ENCODE measurements at places on chromosomes 7 and 10.
A peak's percentile ranks its signal among the peaks of the same experiment; 100 is the strongest.

- DNase-seq: no peak
Measured at GRCh38 chr10:27950242-27950564, 48.7 kb downstream of the ODAD2 start.

- no peak for DNase-seq
Measured at GRCh38 chr7:106720641-106721040, 59.7 kb upstream of the CCDC71L start.

DNA sequence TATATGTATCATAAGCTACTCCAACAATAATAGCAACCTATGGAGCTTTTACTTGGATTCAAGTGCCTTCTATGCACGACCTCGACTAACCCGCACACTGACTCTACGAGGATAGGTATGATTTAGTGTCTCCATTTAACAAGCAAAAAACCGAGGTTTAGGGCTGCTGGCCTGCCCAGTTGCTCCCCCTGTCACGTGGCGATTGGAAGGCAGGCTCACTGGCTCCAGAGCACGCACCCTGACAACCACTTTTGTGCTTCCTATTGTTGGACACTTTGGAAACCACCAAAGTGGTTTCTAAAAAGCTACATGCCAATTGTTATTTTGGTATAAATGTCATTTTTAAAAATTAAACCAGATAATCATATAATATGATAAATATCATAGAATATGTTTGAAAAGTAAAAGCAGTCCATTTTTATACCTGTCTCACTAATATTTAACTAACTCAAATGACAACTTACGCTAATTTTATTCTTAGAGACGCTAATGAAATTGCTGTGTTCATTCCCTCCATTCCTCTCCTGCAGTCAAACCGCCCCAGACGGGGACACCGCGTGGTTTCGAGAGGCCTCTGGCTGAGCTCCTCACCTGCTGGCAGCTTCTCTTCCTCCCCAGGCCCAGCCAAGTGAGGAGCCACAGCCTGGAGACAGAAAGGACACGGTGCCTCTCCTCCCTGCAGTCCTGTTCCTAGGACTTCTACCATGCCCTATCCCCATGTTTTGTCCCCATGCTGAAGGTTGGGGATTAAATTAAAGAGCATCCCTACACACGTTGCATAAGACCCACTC, 22.2 kb upstream of the RHEB start:
- DNase-seq: no peak

- DNase-seq: peak; percentile 56
Measured at GRCh38 chr7:48389977-48390376, 218.7 kb downstream of the ABCA13 start.

- DNase-seq: no peak
Measured at GRCh38 chr7:132133501-132133900, 442.8 kb downstream of the PLXNA4 start.

DNA sequence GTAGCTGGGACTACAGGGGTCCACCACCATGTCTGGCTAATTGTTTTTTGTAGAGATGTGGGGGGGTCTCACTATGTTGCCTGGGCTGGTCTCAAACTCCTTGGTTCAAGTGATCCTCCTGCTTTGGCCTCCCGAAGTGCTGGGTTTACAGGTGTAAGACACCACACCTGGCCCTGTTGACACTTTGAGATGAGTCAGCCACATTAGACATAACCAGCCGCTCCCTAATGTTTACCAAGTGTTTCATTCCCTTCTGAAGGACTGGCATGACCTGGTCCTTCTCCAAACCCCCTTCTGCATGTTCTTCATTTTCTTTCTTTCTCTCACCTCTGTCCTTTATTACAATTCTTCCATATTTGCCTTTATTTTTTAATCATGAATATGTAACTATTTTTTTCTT, 67.8 kb downstream of the TAF3 start:
- DNase-seq: no peak

GRCh38 chr10:58178811-58179210, 88.9 kb downstream of the IPMK start:
- peak; percentile 15 for DNase-seq

DNA sequence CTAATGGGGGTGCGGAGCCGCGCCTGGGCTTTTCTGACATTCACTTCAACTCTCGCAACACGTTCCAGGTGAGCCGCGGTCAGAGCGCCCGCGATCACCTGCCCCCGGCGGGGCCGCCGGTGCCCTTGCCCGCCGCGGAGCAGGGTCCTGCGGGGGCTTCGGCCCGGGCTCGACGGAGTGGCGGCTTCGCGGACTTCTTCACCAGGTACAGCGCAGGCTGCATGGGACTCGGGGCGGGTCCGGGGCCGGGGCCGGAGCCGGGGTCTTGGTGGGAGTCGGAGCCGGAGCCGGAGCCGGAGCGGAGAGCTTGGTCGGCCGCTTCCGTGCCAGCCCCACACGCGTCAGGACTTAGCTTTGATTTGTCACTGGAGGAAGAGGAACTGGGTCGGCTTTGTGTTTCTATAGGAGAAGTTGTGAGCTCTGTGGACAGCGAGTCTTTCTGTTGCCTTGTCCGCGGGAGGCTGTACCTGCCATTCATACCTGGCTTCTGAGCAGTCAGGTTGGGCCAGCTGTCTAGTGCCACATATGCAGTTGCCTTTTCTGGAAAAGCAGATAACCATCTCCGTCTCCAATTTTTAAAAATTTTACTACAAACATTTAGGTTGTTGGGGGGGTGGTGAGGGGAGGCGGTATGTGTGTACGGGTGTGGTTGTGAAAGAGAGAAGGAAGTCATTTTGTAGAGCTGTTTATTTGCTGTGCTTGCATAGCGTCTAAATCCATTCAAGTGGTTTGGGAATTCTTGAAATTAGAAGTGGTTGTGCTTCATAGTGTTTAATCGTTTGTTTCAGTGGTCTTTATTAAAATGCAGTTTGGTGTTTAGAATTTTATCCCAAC, 1.3 kb downstream of the TBC1D12 start:
- DNase-seq: peak; percentile 64

DNA sequence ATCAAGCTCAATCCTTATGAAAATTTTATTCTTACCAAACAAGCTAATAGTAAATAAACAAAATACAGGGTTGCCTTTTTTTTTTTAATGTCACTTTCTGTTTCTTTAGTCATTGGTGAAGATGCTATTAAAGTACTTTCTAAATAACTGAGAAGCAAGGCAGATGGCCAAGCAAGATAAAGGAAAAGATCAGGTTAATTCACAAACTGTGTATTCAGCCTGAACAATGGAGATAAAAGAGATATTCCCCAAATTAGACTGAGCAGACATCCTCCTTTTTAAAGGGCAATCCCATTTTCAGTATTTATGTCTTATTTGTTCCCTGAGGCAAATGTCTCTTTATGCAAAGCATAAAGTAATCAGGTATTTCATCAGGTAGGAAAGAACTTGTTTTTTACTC, 23.1 kb upstream of the XRCC2 start:
- DNase-seq: no peak

GRCh38 chr7:148782757-148783456, 84.2 kb downstream of the CUL1 start:
- peak; percentile 2 for DNase-seq

DNA sequence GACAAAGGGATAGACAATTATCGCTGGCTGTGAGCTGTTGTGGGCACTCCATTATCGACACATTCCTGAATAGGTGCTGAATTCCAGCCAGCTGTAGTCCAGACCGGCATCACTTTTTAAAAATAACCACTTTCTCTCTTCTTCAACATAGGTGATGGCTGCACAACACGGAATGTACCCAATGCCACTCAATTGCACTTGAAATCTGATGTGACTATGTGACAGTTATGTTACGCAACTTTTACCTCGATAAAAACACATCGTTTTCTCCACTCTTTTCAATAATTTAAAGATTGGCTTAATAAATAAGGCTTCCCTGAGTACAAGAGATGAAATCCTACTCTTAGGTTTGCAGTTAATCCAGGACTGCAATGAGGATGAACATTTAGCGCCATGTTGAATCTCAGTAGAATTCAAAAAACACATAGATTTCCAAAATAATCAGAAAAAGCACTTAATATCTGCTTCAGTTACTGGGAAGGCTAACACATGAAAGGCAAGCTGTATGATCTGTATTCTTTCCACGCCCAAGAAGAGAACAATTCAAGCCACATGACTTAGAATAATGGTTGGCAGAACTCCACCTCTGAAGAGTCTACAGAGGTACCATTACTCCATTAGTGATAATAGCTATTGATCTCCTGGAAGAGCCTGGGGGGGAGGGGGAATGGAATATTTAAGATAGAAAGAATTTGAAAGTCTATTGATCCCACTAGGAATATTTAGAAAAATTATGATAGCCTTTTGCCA, 3.6 kb downstream of the YWHAG start:
- DNase-seq: no peak
